ENCODE measurements at places on chromosomes 13 and 19.

- no peak for DNase-seq
Observed at GRCh38 chr19:29090783-29091526, 122.0 kb downstream of the UQCRFS1 start.

DNA sequence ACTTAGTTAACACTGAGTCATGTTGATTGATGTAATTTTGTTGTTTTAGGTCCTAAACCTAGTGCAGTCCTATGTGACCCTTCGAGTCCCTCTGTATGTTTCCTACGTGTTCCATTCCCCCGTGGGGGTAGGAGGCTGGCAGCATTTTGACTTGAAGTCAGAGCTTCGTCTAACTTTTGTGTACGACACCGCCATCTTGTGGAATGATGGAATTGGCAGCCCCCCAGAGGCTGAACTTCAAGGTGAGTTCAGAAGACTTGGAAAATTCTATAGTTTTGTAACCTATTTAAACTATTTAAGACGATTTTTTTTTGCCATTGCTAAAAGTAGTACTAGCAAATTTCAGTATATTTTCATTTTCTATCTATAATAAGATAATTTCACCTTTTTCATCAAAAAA, 117.9 kb downstream of the STOML3 start:
- DNase-seq: peak; percentile 31

GRCh38 chr19:51590441-51590840, 19.4 kb downstream of the ZNF175 start:
- DNase-seq: no peak

GRCh38 chr13:89923052-89923451, 1424.4 kb upstream of the MIR17HG start:
- DNase-seq: no peak
